NCI-H187 (cell line): ENCODE measurements at places on chromosomes 4 and X.

DNA sequence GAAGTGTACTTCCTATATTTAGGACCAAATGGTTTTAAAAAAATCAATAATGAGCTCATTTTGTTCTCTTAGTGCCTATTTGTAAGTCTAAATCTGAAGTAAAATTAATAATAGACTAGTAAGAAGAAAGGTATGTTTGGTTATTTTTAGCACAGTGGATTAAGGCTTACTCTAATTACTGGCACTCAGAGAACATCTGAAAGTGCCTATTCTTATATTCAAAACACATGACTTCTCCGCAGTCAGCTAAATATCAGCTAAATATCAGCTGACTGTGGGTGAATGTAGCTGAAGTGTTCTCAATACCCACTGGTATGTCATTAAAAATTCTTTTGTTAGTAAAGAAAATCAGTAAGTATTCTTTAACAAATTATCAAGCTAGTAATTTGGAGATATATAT is 6.0 kb downstream of the AP1S2 start:
- DNase-seq, result no peak

- DNase-seq, result no peak
These were observed 17.7 kb upstream of the STIM2 start for GRCh38 chr4:26842911-26843310.

GRCh38 chr4:79013756-79014155 is 74.5 kb upstream of the PAQR3 start:
- DNase-seq, result no peak

DNA sequence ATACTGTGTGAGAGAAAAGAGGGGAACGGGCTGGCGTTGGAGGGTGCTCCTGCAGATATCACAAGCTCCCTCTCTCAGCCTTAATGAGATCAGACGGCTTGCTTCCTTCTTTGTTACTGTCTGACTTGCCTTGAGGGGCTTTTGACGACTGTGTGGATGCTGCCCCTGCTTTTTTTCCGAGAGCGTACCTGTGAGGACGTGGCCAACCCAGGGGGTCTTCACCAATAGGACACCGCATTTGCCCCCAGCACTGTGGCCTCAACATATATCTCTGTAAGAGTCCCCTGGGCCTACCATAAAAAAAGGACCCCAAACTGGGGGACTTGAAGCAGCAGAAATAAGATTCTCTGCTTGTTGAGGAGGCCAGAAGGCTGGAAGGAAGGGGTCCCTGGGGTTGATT is 143.9 kb downstream of the SHOX start:
- DNase-seq, result no peak

GRCh38 chrX:13373431-13374187 is 53.8 kb upstream of the ATXN3L start:
- no peak for DNase-seq

DNA sequence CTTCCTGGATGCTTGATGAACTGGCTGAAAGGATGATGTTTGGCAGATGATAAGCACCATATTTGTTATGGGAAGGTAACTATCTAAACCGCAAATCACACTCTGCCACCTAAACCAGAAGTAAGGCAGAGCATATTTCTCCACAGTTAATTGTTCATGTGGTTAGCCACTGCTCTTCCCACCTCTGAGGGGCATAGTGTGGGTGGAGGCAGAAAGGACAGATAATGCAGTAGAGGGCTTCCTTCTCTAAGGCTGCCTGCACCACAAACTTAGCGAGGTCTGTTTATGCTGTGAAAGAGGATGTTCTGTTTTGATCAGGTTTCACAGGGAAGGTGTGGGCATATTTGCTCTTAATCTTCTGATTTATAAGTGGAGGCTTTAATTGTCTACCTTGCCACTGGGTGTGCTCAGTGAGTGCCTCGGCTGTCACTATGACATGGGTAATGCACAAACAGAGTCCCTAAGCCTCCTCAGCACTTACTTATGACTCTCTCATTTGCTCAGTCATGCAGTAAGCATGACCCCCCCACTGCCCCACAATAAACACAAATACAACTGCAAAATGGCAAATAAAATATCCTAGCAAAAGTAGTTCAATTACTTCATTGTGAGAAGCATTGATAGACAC is 401.0 kb downstream of the TMA16 start:
- no peak for DNase-seq

DNA sequence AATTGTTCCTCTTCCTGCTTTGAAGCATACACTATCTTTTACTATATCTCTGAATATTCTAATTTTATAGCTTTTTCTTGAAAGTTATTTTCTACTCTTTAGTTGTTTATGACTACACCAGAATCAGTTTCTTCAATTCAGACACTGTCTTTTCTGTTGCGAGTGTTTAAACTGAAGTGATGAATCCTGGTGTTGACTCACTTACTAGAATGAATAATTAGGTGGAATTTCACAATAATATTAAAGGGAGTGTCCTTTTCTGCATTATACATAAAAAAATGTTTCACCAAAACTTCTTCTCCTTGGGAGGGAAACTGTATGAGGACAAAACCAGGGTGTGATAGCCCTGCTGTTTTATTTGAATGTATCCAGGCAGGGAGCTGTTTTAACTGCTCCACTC is 1383.1 kb downstream of the C4orf33 start:
- no peak for DNase-seq

DNA sequence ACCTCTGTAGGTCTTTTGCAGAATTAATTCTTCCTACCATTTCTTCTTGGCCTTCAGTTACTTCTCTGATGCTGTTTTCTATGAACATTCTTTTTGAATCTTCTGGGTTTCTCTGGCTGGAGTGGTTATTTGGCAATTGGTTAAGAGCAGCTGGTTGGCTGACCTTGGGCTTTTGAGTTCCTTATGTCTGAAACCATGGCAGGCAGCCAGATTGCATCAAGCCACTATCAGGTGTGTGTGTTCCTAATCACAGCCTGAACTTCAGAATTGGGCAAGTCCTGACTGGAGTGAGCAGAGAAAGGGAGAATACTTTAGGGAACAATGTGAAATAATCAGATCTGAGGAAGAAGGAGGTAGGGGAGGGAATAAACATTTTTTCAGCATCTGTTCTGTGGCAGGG is 90.2 kb downstream of the ARHGAP10 start:
- no peak for DNase-seq

GRCh38 chr4:88522702-88523324 is 763 bp downstream of the PYURF start:
- no peak for DNase-seq

DNA sequence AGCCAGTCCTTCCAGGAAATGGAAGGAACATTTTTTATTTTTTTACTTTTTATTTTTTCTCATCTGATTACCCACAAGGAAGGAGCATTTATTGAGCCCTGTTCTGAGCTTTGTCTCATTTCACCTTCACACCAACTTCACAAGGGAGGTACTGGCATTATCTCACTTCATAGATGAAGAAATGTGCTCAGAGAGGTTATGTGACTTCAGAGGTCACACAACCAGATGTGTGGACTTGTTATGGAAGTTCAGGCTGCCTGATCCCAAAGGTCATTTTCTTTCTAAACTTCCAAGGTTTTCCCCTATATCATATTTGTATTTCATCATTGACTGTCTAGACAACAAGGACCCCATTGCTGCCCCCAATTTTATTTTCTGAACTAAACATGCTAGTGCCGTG is 160.3 kb downstream of the DCLK2 start:
- DNase-seq, result no peak

DNA sequence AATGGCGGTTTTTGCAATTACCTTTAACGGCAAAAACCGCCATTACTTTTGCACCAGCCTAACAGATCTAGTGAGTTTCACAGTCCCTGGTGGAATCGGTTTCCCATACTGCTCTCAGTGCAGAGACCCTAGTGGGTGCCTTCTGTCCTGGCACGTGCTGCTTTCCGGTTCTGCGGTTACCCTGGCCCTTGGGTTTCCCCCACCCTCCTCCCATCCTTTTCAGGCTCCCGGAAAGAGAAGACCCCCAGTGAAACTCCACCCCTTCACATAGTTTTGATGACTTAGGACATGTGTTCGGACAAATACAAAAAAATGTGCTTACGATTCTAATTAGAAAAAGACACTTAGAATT is 36.9 kb downstream of the NLGN3 start:
- no peak for DNase-seq

DNA sequence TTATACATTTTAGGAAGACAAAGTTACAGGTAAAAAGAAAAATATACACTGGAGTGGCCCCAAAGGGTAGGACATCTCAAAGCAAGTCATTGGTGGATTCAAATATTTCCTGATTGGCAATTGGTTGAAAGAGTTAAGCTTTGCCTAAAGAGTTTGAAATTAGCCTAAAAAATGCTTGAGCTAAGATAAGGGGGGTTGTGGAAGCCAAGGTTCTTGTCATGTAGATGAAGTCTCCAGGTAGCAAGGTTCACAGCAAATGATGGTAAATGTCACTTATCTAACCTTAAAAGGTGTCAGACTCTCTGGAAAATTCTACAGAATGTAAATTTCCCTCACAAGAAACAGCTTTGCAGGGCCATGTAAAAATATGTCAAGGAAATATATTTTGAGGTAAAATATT is 596.7 kb downstream of the FAT4 start:
- no peak for DNase-seq

- no peak for DNase-seq
These were observed at the start of gene COL25A1 for GRCh38 chr4:109302361-109303139. TSS of gene COL25A1 (minus strand) at chr4:109302658.

DNA sequence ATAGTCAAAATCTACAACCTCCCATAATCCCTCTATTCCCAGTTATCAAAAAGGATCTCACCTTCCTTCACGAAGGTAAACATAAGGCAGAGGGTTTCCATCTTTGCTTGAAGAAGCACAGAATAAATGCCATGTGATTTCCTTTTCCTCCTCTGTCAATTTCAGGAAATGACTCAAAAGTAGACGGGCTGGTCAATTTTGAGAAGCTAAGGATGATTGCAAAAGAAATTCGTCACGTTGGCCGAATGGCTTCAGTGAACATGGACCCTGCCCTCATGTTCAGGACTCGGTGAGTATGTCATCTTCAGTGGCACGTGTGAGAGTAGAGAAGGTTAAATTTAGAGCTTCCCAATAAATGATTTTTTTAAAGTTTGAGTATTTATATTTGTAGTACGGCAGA is 240.2 kb downstream of the RAPGEF2 start:
- DNase-seq, result no peak

- peak; percentile 8 for DNase-seq
These were observed 32.7 kb upstream of the AMBN start for GRCh38 chr4:70559211-70559830.

- DNase-seq, result no peak
These were observed 44.3 kb downstream of the TBC1D9 start for GRCh38 chr4:140711910-140712309.

DNA sequence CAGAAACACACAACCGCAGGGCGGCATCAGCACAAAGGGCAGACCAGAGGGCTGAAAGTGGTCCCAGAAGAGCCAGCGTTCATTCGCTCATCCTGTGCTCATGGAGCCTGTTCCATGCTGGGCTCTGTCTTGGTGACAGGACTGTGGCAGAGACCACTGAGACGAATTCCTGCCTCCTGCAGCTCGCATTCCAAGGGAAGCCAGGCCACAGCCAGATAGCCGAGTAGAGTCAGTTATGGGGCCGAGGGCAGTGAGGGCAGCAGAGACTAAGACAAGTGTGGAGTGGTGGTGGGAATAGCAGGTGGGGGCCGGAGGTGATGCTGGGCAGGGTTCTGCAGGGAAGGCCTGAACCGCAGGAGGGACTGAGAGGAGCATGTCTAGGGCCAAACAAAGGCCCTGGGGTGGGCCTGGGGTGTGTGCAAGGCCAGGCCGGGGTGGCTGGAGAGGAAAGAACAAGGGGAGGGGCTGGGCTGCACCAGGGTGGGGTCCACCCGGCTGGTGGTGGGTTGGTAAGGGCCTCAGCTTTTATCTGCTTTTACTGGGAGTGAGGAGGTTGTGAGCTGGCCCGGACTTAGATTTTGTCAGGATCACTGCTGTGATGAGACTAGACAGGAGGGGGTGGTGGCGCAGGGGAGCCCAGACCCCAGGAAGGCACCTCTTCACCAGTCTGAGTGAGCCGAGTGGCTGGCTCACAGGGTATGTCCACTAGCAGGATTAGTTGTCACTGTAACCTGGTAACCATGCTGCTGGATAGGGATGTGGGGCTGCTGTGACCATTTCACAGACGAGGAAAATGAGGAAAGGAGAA is 6.3 kb downstream of the PSAPL1 start:
- DNase-seq, result no peak

DNA sequence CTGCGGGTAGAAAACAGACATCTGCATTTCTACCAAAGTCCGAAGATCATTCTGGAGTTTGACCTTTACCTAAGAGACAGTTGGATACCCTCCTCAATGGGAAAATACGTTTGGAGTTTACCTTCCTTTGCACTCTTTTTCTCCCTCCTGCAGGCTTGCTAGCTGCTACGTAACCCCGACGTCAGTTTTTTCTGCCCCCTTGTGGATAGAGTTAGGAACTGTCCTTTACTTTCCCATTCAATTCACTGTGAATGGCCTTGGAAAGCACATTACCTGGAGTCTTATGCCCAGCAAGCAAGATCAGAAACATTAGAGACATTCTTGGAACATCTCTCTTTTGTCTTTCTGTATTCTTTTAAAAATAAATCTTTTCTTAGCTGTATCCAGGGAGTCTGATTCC is 250.7 kb downstream of the NAP1L3 start:
- no peak for DNase-seq

DNA sequence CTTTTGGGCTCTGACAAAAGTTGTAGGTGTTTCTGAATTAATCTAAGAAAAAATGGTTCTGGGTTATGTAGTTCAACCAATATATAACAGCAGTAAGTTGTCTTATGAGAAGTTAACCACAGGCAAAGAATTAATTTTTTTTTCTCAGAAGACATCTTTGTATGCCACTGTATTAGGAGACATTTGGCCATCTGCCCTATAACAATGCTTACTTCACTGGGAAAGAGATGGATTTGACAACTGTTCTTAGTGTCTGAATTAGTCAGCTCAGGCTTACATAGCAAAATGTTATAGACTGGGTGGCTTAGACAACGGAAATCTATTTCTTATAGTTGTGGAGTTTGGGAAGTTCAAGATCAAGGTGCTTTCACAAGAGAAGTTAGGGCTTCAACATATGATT is 508.1 kb downstream of the STIM2 start:
- DNase-seq, result no peak

- DNase-seq, result no peak
These were observed 111.1 kb downstream of the SH3RF1 start for GRCh38 chr4:169159624-169160171.

DNA sequence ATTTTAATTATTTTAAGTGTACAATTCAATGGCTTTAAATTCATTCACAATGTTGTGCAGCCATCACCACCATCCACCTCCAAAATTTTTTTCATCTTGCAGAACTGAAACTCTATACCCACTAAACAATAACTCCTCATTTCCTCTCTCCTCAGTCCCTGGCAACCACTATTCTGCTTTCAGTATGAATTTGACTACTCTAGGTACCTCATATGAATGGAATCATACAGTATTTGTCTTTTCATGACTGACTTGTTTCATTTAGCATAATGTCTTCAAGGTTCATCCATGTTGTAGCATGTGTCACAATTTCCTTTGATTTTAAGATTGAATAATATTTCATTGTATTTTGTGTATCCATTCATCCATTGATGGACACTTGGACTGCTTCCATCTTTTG is 46.9 kb downstream of the KIF4A start:
- no peak for DNase-seq

DNA sequence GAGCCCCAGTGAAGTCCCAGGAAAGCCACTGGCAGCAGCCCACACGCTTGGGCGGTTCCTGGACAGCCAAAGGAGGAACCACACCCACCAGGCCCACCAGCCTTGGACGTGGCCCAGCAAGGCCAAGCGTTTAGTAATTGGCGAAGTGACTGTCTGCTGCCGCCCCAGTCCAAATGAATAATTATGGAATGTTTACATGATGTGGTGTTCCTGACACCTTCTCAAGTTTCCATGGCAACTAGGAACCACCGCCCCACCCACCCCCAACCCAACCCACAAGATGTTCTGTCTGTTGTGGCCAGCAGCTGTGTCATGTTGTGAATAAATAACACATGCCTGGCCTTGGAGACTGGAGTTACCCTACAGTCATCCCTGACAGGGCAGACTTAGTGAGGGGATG is 22.3 kb downstream of the APLN start:
- no peak for DNase-seq
